Spleen (tissue), 13 donors: ENCODE measurements at places on chromosomes 2 and 18. TPM values are rescaled to one million over a fixed set of nuclear protein-coding genes. Genes with fewer than 3 reads are reported as not detected.

- no peak for DNase-seq
Measured at GRCh38 chr2:165631089-165631488, 161.6 kb downstream of the CSRNP3 start.

Gene ZNF804A
- 0.40 TPM for total RNA-seq

Gene HNRNPA3
- 79.8 TPM for total RNA-seq

- DNase-seq, result no peak
Measured at GRCh38 chr2:178718283-178718682, 88.9 kb downstream of the TTN start.

DNA sequence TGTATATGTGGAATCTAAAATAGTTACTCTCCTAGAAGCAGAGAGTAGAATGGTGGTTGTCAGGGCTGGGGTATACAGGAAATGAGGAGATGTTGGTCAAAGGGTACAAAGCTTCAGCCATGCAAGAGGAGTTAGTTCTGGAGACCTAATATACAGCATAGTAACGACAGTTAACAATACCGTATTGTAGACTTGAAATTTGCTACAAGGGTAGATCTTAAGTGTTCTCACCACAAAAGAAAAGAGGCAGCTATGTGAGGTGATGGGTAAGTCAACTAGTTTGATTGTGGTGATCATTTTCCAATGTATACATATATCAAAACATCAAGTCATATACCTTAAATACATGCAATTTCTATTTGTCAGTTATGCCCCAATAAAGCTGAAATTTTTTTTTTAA lies 98.2 kb upstream of the CYP1B1 start:
- no peak for DNase-seq

GRCh38 chr18:45667056-45667736 lies 51.9 kb downstream of the SLC14A2 start:
- no peak for DNase-seq
